Left cardiac atrium (tissue), 4 donors: ENCODE measurements at places on chromosomes 16 and 17. TPM values are rescaled to one million over a fixed set of nuclear protein-coding genes. Genes with fewer than 3 reads are reported as not detected.

Gene CDRT15
- not detected for total RNA-seq

Gene SLC38A8
- total RNA-seq, result not detected

Gene FZD2
- 3.0 TPM for total RNA-seq

Gene C16orf54
- 1.3 TPM for total RNA-seq

Gene CTRL
- 0.76 TPM for total RNA-seq

Gene CXCL16
- 8.2 TPM for total RNA-seq
